ENCODE measurements at places on chromosomes 11 and 22. TPM values are rescaled to one million over a fixed set of nuclear protein-coding genes. Genes with fewer than 3 reads are reported as not detected.

Gene SLC22A12
- not detected for polyA plus RNA-seq

DNA sequence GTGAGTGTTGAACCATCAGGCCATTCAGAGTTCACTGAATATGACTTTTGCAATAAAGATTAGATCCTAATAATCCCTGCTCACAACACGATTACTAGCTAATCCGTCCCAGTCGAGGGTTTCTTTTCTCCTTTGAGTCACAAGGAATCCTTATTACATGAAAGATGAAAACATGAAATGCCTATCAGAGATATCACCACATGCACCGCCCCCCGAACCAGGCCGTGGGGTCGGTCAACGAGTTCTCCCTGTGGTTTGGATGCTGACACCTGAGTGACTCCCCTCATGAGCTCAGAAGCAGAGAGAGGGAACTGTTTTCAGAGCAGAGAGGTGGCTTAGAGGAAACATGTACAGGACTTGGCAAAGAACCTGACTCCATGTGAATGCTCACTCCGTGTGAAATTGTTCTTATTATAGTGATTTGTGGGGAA is 263.3 kb downstream of the ETS1 start:
- DNase-seq, result no peak

Gene OR8H2
- polyA plus RNA-seq, result not detected

DNA sequence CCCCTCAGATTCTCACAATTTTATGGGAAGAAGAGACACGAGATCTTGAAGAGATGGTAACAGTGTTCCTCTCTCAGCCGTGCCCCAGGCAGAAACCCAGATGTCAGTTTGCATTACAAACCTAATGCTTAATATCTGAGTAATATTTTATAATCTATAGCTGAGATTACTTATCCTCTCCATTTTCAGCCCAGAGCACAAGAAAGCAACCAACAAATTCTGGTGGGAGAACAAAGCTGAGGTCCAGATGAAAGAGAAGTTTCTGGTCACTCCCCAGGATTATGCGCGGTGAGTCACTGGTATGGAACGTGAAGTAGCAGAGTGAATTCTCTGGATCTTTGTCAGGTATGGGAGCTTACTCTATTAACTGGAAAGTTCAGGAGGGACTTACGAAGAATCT is 884 bp downstream of the CENATAC start:
- no peak for DNase-seq

- DNase-seq, result no peak
These were observed 205.5 kb upstream of the TMEM45B start for GRCh38 chr11:129610125-129610524.

DNA sequence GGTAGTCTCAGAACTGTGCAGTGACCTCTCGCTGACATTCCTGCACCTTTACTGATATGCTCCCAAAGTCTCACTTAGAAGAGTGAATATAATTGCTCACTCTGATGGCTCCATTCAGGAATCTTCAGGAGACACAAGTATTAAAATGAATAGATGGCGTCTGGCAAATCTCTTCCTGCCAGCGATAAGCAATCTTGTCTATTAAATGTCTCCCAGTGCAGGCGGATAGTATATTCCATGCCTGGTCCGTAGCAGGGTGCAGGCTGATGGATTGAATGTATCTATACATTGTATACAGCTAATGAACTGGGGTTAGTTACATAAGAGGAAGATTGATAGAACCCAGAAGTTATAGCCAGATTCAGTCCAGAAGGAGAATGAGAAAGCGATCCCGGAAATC is 575.3 kb downstream of the NTM start:
- DNase-seq, result no peak

DNA sequence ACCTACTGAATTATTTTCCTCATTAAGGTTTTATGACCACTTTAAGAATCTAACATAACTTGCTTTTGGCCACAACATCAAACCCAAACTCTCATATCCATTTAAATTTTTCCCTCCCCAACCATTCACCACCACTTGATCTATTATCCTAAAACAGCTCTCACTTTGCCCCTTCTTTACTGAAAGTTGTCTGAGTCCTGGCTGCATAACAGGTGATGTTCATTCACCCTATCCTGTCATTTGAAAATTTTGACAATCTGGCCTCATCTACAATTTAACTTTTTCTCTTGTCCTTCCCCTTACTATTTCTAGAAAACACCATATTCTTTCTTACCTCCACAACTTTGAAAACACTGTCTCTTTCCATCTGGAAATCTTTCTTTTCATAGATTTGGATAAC is 89.3 kb downstream of the BDNF start:
- no peak for DNase-seq

DNA sequence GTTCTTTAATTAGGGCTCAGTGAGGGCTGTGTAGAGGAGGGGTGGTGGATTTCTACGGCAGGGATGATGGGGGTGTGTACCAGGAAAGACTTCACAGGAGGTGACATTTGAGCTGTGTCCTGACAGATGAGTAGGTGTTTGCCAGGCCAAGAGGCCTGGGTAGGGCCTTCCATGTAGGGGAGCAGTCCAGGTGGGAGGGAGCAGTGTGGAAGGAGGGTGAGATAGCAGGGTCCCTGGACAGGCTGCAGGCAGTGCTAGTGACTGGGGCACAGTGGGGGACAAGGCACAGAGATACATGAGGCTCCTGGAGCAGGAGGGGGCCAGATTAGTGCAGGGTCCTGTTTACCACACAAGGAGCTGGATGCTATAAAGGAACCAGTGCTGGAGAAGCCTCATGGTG is 147.9 kb upstream of the CADM1 start:
- DNase-seq, result no peak

Gene OSM
- polyA plus RNA-seq, result 0.81 TPM

Gene PMM1
- 19.1 TPM for polyA plus RNA-seq

DNA sequence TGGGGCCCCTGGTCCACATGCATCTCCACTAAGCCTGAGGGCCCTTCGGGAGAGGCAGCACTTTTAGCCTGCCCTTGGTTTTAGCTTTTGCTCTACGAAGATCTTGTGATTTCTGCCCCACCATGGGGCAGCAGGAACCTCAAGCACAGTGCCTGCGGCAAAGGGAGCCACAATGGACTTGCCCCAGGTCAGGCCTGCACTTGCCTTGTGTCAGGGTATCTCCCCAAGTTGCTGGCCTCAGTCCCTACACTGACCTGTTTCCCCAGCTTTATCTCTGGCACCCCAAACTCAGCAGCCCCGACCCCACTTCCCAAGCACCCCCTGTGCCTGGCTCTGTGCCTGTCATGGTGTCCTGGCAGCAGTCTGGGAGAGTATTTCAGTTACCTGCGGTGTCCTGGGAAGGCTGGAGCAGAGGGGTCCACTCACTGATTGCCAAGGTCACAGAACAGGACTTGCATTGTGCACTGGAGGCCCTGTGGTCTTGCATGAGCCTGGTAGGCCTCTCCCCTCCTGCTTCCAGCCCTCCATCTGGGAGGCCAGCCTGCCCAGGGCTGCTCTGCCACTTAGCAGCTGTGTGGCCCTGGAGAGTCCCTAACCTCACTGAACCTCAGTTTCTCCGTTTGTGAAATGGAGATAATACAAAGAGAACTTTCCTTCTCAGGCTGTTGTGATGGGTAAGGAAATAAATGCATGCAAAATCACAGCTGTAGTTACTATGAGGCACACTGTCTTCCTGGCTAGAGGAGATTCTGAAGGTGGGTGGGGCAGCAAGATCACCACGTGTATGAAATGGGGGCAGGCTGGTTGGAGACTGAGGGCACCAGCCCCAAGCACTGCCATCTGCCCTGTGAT is 3.6 kb upstream of the AIFM3 start:
- no peak for DNase-seq

Gene CHORDC1
- polyA plus RNA-seq, result 30.9 TPM

- no peak for DNase-seq
These were observed 19.2 kb downstream of the AP2A2 start for GRCh38 chr11:944711-945470.

All from right cardiac atrium (tissue), 5 donors.